ENCODE measurements at places on chromosomes 3 and 15.
A peak's percentile ranks its signal among the peaks of the same experiment; 100 is the strongest.

GRCh38 chr3:50445919-50446318, 57.5 kb downstream of the CACNA2D2 start:
- no peak for DNase-seq

DNA sequence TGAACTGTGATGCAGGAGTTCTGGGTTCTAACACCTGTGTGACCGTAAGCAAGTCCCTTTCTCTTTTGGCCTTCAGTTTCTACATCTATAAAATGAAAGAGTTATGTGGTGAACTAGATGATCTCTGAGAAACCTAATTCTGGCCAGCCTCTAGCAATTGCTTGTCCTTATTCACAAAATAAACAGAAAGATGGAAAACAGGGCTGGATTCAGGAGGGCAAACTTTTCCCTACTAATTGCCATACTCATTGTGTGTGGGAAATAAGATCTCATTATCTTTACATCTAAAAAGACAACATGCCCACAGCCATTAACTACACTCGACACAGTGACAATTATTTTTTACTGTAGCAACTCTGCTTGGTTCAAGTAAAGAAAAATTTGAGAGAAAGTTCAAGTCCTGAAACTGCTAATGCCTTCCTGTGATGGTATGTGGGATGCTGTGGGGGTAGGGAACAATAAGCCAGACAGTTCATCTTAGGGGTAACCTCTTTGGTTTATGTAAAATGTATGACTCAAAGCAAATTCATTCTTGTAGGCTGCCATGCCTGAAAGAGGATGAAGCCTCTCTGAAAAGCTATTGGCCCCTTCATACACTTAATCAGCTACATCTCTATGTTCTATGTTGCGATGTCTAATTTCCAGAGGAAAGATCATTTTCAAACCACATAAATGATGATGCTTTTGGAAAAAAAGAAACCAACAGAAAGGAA, 177.6 kb upstream of the BCL6 start:
- peak; percentile 45 for DNase-seq

- DNase-seq, result no peak
Observed at GRCh38 chr3:24166515-24166914, 221.4 kb downstream of the NR1D2 start.

- DNase-seq, result peak; percentile 67
Observed at GRCh38 chr3:50267280-50267913, 1.6 kb upstream of the SEMA3B start.

- no peak for DNase-seq
Observed at GRCh38 chr3:193119926-193120325, 121.1 kb upstream of the PLAAT1 start.

GRCh38 chr3:115922681-115923347, 299.5 kb downstream of the GAP43 start:
- peak; percentile 79 for DNase-seq

DNA sequence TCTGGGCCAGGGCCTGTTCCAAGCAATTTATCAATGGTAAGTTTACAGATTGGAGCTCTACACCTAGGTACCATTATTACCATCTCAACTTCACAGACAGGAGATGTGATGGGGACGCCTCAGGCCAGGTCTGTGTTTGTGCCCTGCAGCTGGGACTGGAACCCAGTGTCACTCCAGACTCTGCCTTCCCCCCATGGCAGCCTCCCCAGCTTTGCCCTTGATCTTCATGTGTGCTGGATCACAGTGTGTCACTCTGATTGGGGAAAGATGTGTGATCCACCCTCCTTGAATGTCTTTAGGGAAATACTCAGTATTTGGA, 59.6 kb downstream of the MGLL start:
- no peak for DNase-seq

- DNase-seq, result no peak
Observed at GRCh38 chr3:83011481-83011880, 1250.0 kb upstream of the GBE1 start.

GRCh38 chr3:14869917-14870782, 51.4 kb downstream of the FGD5 start:
- DNase-seq, result no peak

- no peak for DNase-seq
Observed at GRCh38 chr3:76976996-76977395, 62.9 kb upstream of the ROBO2 start.

GRCh38 chr15:95897651-95898050, 432.8 kb upstream of the NR2F2 start:
- peak; percentile 10 for DNase-seq

Measured in astrocyte of the hippocampus (primary cell).